ENCODE measurements at places on chromosomes 3 and 15.
A peak's percentile ranks its signal among the peaks of the same experiment; 100 is the strongest.

GRCh38 chr3:179323197-179324110 is 623 bp downstream of the ZNF639 start:
- peak; percentile 75 for DNase-seq

DNA sequence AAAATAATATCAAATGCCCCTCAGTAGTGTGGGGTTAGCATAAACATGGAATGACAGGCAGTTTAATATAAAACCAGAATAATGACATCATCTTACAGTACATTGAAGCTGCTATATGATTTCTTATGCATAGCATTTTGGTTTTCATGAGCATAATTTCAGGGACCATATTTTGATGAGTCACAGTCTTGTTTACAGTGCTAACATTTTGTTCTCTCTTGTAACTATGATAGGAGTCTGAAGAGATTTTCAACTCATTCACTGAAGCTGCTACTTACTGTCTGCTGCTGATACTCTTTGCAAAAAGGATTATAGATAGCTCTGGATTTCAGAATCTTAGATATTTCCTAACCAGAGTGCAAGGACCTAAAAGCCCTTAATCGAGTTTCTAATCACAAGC is 92.6 kb upstream of the CCDC54 start:
- DNase-seq = peak; percentile 5

- DNase-seq = no peak
Observed at GRCh38 chr15:88013111-88013510, 243.4 kb downstream of the NTRK3 start.

GRCh38 chr3:111311126-111311525 is 230.9 kb upstream of the CD96 start:
- DNase-seq = no peak

- no peak for DNase-seq
Observed at GRCh38 chr3:138219255-138219654, 32.2 kb downstream of the ARMC8 start.

- no peak for DNase-seq
Observed at GRCh38 chr3:4021162-4021561, 221.9 kb downstream of the LRRN1 start.

GRCh38 chr3:61008153-61008997 is 242.9 kb downstream of the FHIT start:
- no peak for DNase-seq

- DNase-seq = no peak
Observed at GRCh38 chr3:177320765-177321247, 123.5 kb upstream of the TBL1XR1 start.

DNA sequence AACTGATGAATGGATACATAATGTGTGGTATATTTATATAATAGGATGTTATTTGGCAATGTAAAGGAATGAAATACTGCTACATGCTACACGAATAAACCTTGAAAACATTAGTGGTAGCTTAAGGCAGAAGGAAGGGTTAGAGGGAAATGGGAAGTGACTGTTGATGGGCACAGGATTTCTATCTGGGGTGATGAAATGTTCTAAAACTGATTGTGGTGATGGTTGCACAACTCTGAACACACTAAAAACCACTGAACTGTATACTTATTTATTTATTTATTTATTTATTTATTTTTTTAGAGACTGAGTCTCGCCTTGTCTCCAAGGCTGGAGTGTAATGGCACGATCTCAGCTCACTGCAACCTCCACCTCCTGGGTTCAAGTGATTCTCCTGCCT is 24.8 kb upstream of the SHISA5 start:
- peak; percentile 23 for DNase-seq

GRCh38 chr3:113141543-113141942 is 69.8 kb upstream of the BOC start:
- DNase-seq = no peak

DNA sequence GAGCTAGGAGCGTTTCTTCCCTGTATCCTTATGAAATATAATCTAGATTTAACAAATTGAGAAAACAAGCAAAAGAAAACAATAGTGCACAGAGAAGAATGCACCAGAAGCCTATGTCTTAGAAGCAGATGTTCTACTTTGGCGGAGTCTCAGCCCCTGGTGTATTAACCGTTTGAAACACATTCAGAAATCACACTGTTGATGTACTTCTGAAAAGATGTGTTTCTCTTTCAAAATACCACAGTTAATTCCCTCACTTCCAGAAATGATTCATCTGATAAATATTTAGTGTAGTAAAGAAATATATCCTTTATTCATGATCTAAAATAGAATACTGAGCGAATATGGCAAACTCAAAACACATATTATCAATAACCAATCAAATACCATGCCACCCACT is 77.7 kb downstream of the CBLB start:
- peak; percentile 82 for DNase-seq

GRCh38 chr15:91385311-91385710 is 285.3 kb downstream of the SV2B start:
- no peak for DNase-seq

DNA sequence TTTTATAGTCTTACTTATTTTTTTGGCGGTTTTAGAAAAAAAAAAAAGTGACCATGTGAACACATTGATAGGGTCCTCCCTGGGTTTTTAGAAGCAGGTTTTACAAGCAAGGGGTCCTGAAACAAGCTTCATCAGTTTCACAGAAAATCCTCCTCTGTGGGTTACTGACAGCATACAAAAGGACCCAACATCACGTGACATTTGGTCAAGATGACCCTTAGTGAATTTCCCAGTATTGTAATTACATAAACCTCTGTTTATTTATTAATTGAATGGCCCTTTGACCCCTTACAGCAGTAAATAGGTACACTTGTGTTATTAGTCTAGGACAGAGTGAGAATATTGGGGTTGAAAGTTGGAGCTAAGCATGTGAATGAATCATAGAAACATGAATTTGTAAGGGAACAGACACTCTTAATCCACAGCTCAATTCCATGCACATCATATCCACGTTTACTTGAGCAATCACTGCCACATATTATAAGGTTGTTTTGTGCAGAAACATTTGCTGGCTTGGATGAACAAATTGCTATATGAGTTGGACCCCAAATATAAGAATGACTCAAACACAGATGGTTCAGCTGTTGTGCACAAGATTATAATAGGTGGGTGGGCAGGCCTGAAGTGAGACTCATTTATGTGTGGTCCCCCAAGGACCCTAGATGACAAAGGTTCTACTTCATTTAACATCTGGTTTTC is 137.5 kb downstream of the ZNF385D start:
- DNase-seq = no peak

DNA sequence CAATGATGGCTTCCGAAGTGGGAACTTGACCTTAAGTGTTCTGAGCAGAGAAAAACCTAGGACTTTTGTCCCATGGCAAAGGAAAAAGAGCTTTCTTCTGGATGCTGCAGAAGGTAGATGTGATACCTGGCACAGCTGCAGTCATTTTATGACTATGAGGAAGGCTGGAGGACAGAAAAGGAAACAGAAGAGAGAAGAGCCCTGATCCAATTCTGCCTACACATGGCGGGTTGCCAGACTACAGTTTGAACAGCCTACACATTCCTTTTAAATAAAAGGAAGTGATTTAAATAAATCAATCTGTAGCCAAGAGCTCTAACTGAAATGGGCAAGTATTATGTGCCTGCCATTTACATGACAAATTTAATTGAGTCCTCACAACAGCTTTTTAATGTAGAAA is 43.6 kb upstream of the CHRNB4 start:
- no peak for DNase-seq

DNA sequence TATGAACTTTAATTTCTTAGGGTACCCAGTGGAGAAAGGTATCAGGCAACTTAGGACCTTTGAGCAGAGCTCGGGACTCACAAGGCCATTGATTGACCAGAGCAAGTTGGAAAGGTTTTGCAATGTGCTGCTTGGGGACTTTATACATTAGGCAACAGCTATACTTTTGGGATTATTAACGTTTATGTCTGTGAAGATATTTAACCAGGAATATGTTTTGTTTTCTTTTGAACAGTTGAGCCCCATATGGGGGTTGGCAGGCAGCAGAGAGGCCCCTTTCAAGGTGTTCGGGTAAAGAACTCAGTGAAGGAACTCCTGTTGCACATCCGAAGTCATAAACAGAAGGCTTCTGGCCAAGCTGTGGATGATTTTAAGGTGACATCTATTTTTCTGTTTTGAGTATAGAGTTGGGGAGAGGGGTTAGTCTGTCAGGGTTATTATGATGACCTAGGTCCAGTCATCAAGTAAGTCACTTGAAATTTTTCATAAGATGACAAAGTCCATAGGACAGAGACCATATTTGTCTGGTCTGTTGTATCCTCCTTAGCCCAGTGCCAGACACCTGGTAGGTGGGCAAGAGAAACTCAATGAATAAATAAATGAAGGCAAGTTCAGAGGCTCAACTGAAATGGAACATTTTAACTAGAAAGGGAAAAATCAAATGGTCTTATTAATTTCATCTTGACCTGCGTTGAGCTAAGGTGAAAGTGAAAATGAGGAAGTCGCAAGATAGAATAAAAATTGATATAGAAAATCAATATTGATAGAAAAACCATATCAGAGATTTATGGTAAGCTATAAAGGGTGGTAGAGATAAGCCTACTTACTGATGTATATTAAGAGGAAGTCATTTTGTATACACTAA is 2.8 kb downstream of the NFKBIZ start:
- DNase-seq = no peak

DNA sequence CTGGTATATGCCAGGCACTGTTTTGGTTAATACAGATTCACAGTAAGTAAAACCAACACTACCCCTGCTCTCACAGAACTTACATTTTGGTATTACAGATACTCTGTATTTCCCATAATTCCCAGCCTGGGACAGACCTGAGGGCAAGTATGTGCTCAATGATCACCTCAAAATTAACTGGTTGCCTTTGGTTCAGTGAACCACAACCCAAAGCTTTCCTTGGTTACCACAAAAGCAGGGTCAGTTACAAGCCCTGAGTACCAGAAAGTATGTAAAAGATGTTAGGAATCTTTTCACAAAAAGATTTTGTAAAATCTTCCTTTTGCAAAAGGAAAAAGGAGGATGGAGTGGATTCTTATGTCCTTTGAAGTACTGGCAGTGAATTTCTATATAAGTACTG is 72.2 kb upstream of the GUCA1C start:
- DNase-seq = no peak

Measured in AG10803 (cell line).